Cardiac fibroblast (primary cell): ENCODE measurements at places on chromosomes 6 and 20.
A peak's percentile ranks its signal among the peaks of the same experiment; 100 is the strongest.

GRCh38 chr6:160500639-160501038 is 152.5 kb downstream of the SLC22A3 start:
- DNase-seq = no peak

GRCh38 chr6:3820563-3820962 is 28.6 kb upstream of the FAM50B start:
- no peak for DNase-seq

GRCh38 chr20:18431206-18431605 is 35.6 kb downstream of the DZANK1 start:
- DNase-seq = peak; percentile 5

DNA sequence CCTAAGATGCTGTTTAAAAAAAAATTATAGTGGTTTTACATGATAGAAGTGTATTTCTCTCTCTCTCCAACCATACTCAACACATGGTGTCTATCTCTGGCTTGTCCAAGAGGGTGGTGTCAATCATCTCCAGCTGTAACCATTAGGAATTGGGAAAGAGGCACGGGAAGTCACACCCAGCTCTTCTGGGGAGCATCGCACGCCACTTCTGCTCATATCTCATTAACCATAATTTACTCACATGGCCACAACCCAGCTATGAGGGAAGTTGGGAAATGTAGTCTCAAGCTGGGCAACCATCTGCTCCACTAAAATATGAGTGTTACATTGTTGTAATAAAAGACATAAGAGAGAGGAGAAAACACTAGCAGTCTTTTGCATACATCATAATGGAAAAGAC is 30.4 kb upstream of the TSHZ2 start:
- no peak for DNase-seq

- peak; percentile 42 for DNase-seq
These were observed 610.5 kb downstream of the HTR1B start for GRCh38 chr6:76852776-76853175.

GRCh38 chr6:6221787-6222535 is 98.5 kb downstream of the F13A1 start:
- DNase-seq = no peak

- DNase-seq = peak; percentile 39
These were observed 130.4 kb upstream of the RPS6KA2 start for GRCh38 chr6:166757232-166758135.

- DNase-seq = peak; percentile 14
These were observed 85.3 kb downstream of the DLGAP4 start for GRCh38 chr20:36391456-36391855.

GRCh38 chr6:147603392-147604081 is 95.0 kb downstream of the SAMD5 start:
- DNase-seq = no peak

DNA sequence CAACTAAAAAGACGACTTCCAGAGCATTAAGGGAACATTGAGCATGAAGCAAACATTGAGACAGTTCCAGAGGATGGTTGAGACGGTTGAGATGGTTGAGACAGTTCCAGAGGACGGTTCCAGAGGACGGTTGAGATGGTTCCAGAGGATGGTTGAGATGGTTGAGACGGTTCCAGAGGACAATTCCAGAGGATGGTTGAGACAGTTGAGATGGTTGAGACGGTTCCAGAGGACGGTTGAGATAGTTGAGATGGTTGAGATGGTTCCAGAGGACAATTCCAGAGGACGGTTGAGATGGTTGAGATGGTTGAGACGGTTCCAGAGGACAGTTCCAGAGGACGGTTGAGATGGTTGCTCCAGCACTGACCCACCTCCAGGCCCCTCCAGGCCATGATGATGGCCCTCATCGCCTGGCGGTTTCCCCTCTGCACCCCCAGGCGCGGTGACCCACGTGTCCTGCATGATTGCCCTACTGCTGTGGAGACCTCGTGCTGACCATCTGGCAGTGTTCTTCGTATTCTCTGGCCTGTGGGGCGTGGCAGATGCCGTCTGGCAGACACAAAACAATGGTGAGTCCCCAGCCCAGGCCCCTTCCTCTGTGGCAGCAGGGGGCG is 16.3 kb downstream of the UNC93A start:
- no peak for DNase-seq
